GDM1 (cell line): ENCODE measurements at places on chromosomes 13 and 19.

DNA sequence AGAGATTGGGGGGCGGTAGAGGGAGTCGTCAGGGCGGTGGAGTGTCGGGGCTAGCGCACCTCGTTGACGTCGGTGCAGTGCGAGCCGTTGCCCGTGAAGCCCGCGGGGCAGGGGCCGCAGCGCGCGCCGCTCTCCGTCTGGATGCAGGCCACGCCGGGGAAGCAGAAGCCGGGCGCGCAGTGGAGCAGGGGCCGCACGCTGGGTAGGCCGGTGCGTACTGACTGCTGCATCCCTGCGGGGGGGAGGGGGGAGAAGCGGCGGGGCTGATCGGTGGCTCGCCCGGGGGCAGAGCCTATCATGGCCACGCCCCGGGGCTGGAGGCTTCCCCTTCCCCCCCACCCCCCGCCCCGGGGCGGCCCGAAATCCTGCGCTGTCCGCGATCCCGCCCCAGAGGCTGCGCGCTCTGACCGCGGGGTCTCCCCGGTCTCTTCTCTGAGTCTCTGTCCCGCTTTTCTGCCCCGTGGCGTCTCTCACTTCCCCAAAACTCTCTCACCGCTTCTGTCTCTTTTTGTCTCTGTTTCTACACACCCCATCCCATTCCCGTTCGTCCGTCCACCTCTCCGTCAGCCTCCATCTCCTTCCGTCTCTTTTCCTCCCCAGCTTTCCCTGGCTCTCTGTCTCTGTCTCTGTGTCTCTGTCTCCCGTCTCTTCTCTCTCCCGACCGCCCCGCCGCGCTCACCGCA lies 1.1 kb downstream of the COMP start:
- no peak for DNase-seq

DNA sequence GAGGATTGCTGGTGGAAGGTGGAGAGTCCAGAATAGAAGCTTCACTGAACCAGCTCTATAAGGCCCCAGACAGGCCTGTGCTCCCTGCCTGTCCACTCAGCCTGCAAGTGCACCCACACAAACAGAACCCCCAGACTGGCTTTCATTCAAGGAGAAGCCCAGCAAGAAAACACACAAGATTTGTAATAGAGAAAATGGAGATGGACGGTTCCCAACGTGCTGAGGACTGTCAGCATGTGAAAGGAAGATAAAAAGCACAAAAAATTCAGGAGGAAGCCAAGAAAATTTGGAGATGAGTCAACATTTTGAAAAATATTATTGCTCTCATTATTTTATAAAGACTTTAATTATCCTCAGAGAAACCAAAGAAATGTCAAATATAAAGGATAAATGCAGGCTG lies 218.2 kb upstream of the SLC10A2 start:
- no peak for DNase-seq

DNA sequence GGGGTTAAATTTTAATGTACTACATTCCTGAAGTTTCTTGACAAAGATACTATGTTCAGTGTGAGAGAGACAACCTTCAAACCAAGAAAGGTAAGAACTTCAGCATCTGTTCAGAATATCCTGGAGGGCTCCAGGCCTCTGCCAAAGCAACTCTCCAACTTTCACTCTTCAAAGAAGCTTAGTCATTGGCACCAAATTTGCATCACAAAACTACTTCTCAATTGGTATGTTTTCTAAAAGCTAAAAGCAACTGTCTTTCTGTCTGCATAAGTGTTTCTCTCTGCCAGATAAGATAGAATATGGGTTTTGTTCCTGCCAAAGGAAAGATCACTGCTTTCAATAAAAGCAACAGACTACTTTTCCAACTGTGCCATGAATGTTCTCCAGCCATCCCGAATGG lies 187.4 kb downstream of the SUCLA2 start:
- DNase-seq, result no peak

DNA sequence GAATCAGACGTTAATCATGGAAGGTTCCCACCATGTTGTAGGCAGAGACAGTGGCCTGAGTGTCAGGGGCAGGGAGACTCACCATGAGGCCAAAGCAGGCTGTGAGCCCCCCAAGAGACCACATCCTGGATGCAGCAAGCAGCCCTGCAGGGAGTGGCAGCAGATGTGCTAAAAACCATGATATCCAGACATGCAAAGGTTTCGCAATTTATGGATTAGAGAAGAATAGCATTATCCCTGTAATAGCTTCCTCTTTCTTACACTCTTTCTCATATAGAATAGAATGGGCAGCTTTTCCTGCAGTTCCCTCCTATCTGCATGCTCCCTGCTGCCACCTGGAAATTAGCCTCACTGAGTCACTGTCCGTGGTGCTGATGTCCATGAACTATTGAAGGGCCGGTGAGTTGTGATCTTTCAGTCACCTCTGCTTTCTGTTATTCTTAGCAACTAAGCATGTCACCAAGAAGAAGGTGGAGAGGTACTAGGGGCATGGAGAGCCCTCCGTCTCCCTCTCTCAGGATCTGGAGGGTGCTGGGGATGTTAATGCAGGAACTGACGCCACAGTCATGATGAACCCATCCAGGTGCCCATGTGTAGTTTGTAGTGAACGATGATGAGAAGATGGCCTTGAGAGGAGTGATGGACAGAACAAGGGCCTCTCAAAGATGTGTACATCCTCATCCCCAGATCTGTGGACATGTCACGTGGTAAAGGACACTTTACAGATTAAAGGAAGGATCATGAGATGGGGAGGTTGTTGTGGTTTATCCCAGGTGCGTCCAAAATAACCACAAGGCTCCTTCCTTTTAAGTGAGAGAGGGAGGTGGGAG lies 9.9 kb downstream of the CEACAM4 start:
- no peak for DNase-seq

DNA sequence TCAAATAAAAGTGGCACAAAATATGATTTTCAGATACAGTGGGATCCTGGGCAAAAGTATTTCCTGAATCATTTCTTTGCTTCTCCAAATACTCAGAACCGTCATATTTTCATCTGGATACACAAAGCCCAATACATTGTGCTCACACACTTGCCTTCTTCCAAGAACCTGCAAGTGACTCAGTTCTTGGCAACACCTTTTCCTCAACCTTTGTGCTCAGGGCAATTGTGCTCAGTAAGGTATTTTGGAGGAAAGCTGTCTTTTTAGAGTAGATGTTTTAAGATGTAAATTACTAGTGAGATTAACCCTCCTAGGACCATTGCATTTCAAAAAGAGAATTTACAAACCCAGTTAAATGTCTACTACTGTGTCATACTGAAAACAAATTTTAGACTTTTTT lies 233.5 kb downstream of the EFNB2 start:
- no peak for DNase-seq

DNA sequence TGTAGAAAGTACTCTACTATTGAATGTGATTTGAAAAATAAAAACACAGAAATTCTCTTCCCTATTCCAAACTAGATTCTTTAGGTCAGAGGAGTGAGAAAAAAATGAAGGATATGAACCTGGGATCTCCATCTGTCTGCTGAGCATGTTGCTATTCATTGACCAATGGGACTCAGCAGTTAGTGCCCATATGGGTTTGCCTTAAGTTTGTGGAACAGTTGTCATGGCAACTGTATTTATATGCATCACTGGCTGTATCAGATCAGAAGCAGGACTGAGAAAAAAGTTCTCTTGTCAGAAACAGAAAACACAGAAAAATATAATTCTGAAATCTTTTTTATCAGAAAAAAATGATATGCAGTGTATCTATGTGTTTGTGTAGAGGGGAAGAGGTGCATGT lies 73.3 kb upstream of the ATXN8OS start:
- no peak for DNase-seq

- DNase-seq, result no peak
Observed at GRCh38 chr13:20360041-20360491, 127.9 kb upstream of the GJB6 start.

DNA sequence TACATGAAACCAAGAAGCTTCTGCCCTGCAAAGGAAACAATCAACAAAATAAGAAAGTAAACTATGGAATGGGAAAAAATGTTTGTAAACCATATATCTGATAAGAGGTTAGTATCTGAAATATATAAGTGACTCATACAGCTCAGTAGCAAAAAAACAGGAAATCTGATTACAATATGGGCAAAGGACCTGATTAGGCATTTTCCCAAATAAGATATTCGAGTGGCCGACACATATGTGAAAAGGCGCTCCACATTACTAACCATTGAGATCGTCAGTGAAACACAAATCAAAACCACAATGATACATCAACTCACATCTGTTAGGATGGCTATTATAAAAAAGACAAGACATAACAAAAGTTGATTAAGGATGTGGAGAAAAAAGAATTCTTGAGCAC lies 2818.6 kb upstream of the PCDH20 start:
- no peak for DNase-seq

DNA sequence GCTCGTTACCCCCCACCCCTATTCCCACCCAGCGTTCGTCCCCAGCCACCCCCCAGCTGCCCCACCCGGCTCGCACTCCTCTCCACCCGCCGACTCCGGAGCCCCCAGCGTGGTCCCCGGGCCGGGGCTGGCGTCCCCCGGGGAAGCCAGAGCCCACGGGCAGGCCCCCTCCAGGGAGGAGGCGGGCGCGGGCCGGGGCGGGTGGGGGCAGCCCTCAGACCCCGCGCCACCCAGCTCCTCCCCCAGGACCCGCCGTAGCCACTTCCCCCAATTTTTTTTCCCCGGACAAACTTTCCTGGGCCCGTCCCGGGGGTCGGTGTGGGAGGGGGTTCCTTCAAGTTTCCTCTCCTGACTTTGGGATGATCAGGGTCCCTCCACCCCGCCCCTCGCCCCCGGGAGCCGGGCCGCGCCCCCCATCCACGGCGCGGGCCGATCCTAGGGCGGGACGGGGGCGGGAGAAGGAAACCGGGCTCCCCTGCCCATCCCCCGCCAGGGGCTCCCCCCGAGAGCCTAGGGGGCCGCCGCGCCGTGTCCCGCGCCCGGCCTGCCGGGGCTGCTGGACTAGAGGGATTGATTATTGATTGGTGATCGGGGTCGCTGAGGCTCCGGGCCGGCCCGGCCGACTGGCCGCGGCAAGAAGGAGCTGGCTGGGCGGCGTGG lies 927 bp upstream of the TSHZ3 start:
- DNase-seq, result no peak

- no peak for DNase-seq
Observed at GRCh38 chr13:97502181-97502580, 68.2 kb downstream of the RAP2A start.

DNA sequence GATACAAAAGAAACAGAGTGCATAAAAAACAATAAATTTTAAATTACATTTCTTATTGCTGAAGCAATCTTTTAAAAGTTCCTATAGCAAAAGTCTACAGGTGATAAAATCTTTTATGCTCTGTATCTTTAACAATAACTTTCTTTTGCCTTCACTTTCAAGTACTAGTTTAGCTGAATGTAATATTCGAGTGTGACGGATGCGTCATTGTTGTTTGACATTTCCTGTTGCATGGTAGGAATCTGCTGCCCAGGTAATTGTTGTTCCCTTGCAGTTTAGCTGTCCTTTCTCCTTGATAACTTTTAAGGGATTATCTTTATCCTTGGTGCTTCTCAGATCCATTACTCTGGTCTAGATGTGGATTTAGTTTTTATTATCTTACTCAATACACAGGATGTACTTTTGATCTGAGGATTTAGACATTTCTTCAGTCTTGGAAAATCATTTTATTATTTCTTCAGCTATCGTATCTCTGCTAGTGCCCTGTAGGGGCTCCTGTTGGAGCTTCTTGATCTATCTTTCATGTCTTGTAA lies 2.1 kb upstream of the CPB2 start:
- DNase-seq, result no peak

DNA sequence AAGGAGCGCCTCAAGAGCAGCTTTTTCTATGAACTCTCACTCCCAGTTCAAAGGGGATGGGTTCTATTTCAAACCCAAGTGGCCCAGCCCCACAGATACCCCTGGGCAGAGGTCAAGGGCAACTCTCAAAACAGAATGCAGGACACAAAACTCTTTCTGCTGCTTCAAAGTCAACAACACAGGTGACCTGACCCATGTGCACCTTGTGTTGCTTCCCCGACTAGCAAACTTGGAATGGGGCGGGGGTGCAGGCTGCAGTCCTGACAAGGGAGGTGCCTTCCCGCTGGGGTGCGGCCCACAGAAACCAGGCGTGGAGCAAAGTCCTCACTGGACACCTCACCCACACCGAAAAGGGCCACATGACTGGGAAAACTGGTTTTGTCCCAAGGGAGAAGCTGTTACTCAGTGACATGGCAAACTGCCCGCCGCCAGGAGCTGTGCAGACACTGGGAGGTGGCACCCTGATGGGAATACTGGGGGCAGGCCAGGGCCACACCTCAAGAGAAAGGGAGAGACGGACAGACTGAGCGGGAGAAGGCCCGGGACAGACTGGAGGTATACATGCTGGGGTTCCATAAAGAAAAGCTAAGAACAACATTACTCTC lies 17.4 kb downstream of the ZC3H4 start:
- no peak for DNase-seq

GRCh38 chr19:18294467-18294864 lies 13.0 kb upstream of the JUND start:
- no peak for DNase-seq

DNA sequence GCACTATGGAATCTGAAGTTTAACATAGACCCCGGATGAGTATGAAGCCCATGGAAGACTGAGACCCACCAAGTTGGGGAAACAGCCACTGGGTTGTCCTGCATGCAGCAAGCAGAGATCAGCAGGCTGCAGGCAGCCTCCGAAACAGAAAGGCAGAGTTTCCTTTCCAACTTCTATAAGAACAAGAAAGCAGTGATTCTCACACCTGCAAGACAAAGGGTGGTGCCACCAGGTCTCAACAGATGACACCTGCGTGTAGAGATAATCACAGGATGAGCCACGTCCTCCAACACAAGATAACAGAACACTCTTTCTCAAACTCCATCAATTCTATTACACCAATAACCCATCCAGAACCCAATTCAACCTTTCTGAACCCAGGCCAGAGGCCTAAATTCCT lies 457.9 kb downstream of the FOXO1 start:
- no peak for DNase-seq

GRCh38 chr19:11848200-11848593 lies 329 bp upstream of the ZNF439 start:
- DNase-seq, result no peak
